ENCODE measurements at places on chromosomes 13 and 19.

DNA sequence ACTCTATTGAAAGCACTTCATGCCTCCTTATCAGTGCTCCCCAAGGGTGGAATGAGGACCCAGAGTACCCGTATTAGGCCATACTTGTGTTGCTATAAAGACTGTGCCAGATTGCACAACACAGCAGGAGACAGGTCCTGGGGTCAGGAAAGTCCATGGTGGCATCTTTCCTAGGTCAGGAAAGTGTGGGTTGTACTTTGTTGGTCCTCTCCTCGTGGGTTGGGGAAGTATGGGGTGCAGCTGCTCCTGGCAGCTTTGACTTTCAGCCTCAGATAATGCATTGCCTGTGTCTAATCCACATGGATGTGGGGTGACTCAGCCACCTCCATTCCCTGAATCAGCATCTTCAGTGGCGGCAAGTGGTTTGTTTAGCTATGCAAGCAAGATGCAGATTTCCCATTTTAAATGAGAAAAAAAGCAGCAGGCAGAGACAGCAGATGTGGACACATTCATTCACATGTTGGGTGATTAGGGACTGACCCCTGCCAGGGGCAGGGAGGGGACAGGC lies 8.4 kb upstream of the CYP2B6 start:
- no peak overlapping the region for H3K27ac ChIP-seq
- no peak for DNase-seq
- H3K36me3 ChIP-seq: no peaks in the 10 kb centered on the region
- peaks cover 17% of the 10 kb centered on the region for H3K4me1 ChIP-seq

DNA sequence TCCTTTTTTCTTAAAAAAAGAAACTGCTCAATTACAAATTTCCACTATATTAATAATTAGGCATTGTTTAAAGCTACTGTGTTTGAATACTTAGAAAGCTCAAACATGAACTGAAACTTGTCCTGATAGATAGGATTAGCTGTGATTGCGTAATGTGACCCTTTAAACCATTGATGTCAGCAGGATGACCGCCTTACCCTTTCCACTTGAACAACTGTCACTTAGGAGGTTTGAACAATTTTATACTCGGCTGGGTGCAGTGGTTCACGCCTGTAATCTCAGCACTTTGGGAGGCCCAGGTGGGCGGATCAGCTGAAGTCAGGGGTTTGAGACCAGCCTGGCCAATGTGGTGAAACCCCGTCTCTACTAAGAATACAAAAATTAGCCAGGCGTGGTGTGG lies 2.9 kb downstream of the LAMP1 start:
- no peaks in the 10 kb centered on the region for H3K27me3 ChIP-seq
- H3K36me3 ChIP-seq: no peaks in the 10 kb centered on the region
- H3K4me1 ChIP-seq: peaks cover 23% of the 10 kb centered on the region
- H3K27ac ChIP-seq: no peak overlapping the region

GRCh38 chr19:23395041-23395721 lies at the start of gene ZNF91:
ZNF91 (minus strand) TSS chr19:23395471; CDS start chr19:23395354, 117 bp downstream.
- H3K4me1 ChIP-seq: peaks cover 45% of the 10 kb centered on the region
- H3K27me3 ChIP-seq: no peaks in the 10 kb centered on the region
- peak within 1 kb of the TSS; percentile 96 for H3K27ac ChIP-seq
- DNase-seq: peak; percentile 97
- H3K4me3 ChIP-seq: peak within 1 kb of the TSS; percentile 96

DNA sequence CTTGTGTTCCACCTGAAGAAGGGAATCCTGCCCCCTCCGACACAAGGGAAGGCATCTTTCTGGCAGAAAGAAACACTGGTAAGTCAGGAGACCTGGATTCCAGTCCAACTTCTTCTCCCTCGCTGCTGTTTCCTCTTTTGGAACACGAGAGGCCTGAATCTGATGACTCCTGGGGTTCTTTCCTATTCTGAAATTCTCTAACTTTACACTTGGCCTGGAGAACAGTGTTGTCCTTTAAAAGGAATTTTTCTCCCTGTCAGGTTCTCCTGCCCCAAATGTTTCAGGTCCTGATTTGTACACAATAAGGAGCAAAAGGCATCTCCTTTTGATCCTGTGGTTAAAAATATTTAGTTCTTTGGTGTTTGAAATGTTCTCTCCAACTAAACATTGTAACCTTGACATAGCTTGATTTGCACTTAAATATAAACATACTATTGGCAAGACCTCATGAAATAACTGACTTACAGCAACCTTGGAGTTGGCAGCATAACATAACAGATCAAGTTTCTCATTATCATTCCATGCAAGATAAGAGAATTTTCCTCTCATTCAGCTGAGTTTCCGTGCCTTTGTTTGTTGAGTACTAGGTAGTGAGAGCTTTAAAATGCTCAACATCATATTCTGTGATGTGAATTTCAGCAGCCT lies 244.8 kb downstream of the COG6 start:
- H3K36me3 ChIP-seq: no peaks in the 10 kb centered on the region
- H3K27me3 ChIP-seq: no peaks in the 10 kb centered on the region
- H3K4me1 ChIP-seq: no peaks in the 10 kb centered on the region
- DNase-seq: no peak
- H3K4me3 ChIP-seq: no peak overlapping the region

- DNase-seq: no peak
- H3K27me3 ChIP-seq: no peaks in the 10 kb centered on the region
- no peak overlapping the region for H3K4me3 ChIP-seq
- no peak overlapping the region for H3K27ac ChIP-seq
Observed at GRCh38 chr13:97834250-97834649, 119.2 kb upstream of the IPO5 start.

All from transverse colon (tissue), 4 donors.